ENCODE measurements at places on chromosomes 5 and 9. TPM values are rescaled to one million over a fixed set of nuclear protein-coding genes. Genes with fewer than 3 reads are reported as not detected.
A peak's percentile ranks its signal among the peaks of the same experiment; 100 is the strongest.

DNA sequence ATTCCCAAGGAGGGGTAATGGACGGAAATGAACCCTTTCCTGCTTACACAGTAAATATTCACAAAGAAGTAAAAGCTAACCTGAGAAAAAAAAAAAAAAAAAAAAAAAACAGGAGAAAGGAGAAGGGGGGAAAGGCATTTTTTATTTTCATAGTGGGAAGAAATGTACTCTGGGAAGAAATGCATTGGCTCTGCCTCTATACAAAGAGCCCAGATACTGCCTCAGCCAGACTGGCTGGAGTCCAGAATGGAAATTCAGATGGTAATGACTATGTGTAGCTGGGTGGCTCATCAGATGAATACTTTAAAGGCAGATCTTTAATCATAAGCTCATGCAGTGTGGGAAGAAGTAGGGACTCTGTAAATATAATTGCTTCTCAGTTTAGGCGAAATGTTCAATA, 124.9 kb upstream of the ZNF608 start:
- H3K4me3 ChIP-seq, result no peak overlapping the region
- H3K27me3 ChIP-seq, result no peaks in the 10 kb centered on the region

ECSCR gene
- total RNA-seq, result 6.6 TPM

- DNase-seq, result no peak
- H3K4me1 ChIP-seq, result no peaks in the 10 kb centered on the region
- no peaks in the 10 kb centered on the region for H3K36me3 ChIP-seq
- no peak overlapping the region for H3K4me3 ChIP-seq
Measured at GRCh38 chr5:180294411-180294810, 2.5 kb upstream of the MAPK9 start.

ZBED3 gene
- 5.9 TPM for total RNA-seq

PALM2AKAP2 gene
- total RNA-seq, result 41.4 TPM

GRCh38 chr5:10752451-10752850, 8.6 kb downstream of the DAP start:
- DNase-seq, result no peak
- H3K27me3 ChIP-seq, result no peaks in the 10 kb centered on the region
- H3K4me1 ChIP-seq, result no peaks in the 10 kb centered on the region
- no peaks in the 10 kb centered on the region for H3K36me3 ChIP-seq
- H3K4me3 ChIP-seq, result no peak overlapping the region

ABCA2 gene
- 18.9 TPM for total RNA-seq

RAB14 gene
- 41.3 TPM for total RNA-seq

DNA sequence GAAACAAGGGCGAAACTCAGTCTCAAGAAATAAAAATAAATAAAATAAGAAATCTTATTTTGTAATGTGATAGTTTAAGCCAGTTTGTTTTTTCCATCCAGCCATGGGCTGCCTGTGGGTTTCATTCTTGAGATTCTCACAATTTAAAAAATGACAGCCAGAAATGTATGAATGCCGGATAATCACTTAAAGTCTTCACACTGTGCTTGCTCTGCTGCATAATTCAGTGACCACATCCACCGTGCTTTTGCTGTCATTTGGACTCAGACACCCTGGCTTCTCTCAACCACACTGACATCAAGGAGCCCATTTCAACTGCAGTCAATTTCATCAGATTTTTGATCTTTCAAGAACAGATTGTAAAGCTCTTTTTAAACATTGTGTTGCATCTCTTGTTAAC, 61.0 kb upstream of the DAPK1 start:
- H3K27ac ChIP-seq, result no peak overlapping the region
- no peaks in the 10 kb centered on the region for H3K4me1 ChIP-seq
- H3K36me3 ChIP-seq, result no peaks in the 10 kb centered on the region
- no peak overlapping the region for H3K4me3 ChIP-seq

DNA sequence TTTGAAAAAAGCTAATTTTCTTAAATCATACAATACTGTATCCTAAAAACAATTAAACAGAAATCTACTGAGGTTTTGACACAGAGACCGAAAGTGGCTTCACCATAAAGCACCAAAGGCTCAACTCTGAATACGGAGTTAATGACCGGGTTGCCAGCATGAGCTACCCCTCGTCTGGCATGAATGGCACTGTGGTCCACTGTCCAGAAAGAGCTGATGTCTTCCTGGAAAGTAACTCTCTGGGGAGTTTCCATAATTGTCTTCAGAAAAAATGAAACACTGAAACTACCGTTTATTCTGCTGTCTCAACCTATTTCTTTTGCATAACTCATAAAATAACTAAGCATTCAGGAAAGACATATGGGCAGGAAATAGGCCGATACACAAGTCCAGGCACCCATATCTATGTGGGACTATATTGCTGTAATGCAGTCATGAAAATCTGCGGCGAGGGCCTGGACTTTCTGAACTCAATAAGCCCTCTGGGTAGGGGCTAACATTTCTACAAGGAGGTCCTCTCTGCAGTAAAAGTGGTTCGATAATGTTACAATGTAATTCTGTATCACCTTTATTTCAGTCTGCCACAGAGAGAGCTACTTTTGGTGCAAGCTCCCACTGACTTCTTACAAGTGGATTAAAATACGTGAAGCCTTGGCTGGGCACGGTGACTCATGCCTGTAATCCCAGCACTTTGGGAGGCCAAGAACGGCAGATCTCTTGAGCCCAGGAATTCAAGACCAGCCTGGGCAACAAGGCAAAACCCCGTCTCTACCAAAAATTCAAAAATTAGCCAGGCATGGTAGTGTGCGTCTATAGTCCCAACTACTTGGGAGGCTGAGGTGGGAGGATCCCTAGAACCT, 52.4 kb downstream of the ANKH start:
- H3K27ac ChIP-seq, result no peak overlapping the region
- H3K27me3 ChIP-seq, result no peaks in the 10 kb centered on the region
- H3K4me3 ChIP-seq, result no peak overlapping the region
- DNase-seq, result no peak

DNA sequence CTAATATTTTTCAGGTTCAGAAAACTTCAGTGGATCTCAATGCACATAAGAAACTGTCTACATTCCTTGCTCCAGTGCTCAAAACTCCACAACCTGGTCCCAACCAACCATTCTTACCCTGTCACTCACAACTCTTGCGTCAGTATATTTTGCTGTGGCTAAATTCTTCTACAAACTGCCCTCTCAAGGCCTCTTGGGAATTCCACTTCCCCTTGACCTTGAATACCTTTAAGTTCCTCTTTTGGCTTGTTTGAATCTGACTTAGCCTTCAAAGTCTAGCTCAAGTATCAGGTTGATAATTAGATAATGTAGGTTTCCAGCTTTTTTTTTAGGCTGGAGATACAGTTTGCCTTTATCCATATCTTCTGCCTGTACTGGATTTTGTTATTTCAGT, 128.3 kb downstream of the SLF1 start:
- H3K4me3 ChIP-seq, result no peak overlapping the region
- no peak for DNase-seq
- no peak overlapping the region for H3K27ac ChIP-seq
- no peaks in the 10 kb centered on the region for H3K27me3 ChIP-seq
- no peaks in the 10 kb centered on the region for H3K36me3 ChIP-seq

- H3K4me3 ChIP-seq, result no peak overlapping the region
- H3K27ac ChIP-seq, result no peak overlapping the region
- no peaks in the 10 kb centered on the region for H3K4me1 ChIP-seq
- H3K36me3 ChIP-seq, result no peaks in the 10 kb centered on the region
- peak; percentile 5 for DNase-seq
Measured at GRCh38 chr5:178416919-178417318, 173.3 kb downstream of the COL23A1 start.

WHRN gene
- total RNA-seq, result 16.4 TPM

GRCh38 chr5:148806520-148806931, 19.9 kb upstream of the ADRB2 start:
- H3K4me3 ChIP-seq, result no peak overlapping the region
- no peak overlapping the region for H3K27ac ChIP-seq
- H3K4me1 ChIP-seq, result no peaks in the 10 kb centered on the region
- no peaks in the 10 kb centered on the region for H3K27me3 ChIP-seq
- no peaks in the 10 kb centered on the region for H3K36me3 ChIP-seq
- DNase-seq, result no peak

GRCh38 chr5:180201051-180201987, 7.7 kb downstream of the RASGEF1C start:
- H3K4me3 ChIP-seq, result no peak overlapping the region
- H3K27ac ChIP-seq, result no peak overlapping the region
- H3K36me3 ChIP-seq, result no peaks in the 10 kb centered on the region

DNA sequence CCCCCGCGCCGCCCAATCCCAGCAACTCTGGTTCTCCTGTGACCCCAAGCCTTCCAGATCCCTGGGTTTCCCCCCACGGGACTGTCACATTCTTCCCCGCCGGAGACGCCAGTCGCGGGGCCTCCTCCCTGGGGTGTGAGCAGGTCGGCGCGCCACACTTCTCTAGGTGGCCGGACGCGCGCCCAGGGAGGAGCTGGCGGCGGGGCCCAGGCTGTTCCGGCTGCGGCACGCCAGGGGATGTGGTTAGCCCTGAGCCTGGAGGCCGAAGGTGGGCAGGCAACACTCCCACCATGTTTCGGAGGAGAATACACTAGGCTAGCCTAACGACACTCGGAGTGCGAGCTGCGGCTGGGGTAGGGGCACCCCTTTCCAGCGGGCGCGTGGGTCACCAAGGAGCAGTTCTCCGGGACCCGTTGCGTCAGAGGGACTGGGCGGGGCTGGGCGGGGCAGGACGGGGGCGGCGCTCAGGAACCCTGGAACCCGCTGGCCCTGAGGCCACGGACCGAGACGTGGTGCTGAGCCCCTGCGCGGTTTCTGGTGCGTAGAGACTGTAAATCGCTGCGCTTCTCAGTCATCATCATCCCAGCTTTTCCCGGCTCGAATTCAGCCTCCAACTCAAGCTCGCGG, at the start of gene SLC27A6:
Gene SLC27A6 (plus strand): TSS at position 478 of the 627 bp plus-strand sequence. CDS start 650 bp downstream, outside the sequence.
- H3K4me3 ChIP-seq, result peak within 1 kb of the TSS; percentile 53
- no peaks in the 10 kb centered on the region for H3K27me3 ChIP-seq
- no peaks in the 10 kb centered on the region for H3K4me1 ChIP-seq
- H3K27ac ChIP-seq, result peak within 1 kb of the TSS; percentile 61

POLK gene
- 44.0 TPM for total RNA-seq

SLC34A1 gene
- total RNA-seq, result not detected

GRCh38 chr5:149576021-149576420, 5.3 kb upstream of the ARHGEF37 start:
- H3K4me1 ChIP-seq, result no peaks in the 10 kb centered on the region
- no peaks in the 10 kb centered on the region for H3K36me3 ChIP-seq
- no peak for DNase-seq
- H3K27me3 ChIP-seq, result no peaks in the 10 kb centered on the region
- no peak overlapping the region for H3K27ac ChIP-seq
- H3K4me3 ChIP-seq, result no peak overlapping the region

DNA sequence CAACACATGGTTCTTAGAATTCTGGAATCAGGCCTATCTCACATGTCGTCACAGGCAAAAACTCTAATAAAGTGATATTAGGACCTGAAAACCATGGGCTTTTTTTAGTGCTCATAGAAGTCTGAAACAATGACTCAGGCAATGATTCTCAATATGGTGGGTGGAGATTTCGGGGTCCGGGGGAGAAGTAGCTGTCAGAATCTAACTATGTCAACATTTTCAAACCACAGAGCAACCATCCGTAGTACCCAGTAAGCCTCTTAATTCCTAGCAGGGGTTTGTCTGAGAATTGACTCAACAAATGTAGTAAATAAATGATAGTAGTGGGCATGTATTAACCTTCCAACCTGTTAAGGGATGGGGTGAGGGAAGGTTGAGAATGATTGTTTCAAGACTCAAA, 2.6 kb downstream of the AMACR start:
- H3K36me3 ChIP-seq, result no peaks in the 10 kb centered on the region
- H3K27ac ChIP-seq, result no peak overlapping the region
- no peaks in the 10 kb centered on the region for H3K27me3 ChIP-seq
- H3K4me3 ChIP-seq, result no peak overlapping the region

CDO1 gene
- total RNA-seq, result 342 TPM

- H3K4me1 ChIP-seq, result no peaks in the 10 kb centered on the region
- H3K4me3 ChIP-seq, result no peak overlapping the region
- no peaks in the 10 kb centered on the region for H3K36me3 ChIP-seq
- no peak overlapping the region for H3K27ac ChIP-seq
- no peak for DNase-seq
Measured at GRCh38 chr5:10676946-10677345, 84.1 kb downstream of the DAP start.

PHYHD1 gene
- 24.3 TPM for total RNA-seq

DNA sequence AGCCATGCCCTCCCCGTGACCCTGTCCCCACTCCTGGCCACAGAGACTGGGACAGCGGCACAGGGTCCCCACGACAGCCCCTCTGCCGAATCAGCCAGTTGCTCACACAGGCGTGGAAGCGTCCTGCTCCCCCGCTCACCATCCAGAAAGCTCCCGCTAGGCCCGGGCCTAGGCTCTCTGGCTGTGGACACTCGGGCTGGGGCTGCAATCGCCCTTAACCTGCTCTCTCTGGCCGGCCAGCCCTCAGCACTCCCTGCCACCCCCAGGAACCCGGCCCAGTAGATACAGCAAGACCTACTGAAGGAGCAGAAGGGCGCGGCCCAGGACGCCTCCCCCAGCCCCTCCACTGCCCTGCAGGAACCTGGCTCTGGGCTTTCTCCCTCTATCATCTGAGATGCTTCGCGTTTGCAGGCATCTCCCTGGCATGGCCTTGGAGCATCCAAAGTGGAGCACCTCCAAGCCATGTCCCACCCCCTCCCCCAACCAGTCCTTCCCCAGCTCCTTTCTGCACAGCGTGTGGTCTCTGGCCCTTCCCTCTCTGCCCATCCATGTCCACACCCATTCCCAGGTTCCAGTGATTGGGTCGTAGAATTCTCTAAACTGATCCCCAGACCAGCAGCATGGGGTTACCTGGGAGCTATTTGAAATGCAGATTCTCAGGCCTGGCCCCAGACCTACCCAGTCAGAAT, 113.7 kb upstream of the LMX1B start:
- H3K27me3 ChIP-seq, result no peaks in the 10 kb centered on the region
- H3K4me1 ChIP-seq, result no peaks in the 10 kb centered on the region
- peak overlapping the region; percentile 61 for H3K4me3 ChIP-seq

PCDHGA8 gene
- total RNA-seq, result 6.0 TPM

- no peaks in the 10 kb centered on the region for H3K4me1 ChIP-seq
- H3K27ac ChIP-seq, result no peak overlapping the region
- no peaks in the 10 kb centered on the region for H3K36me3 ChIP-seq
Measured at GRCh38 chr5:11596657-11597071, 307.6 kb downstream of the CTNND2 start.

- H3K36me3 ChIP-seq, result no peaks in the 10 kb centered on the region
- H3K4me3 ChIP-seq, result peak overlapping the region; percentile 96
- peak overlapping the region; percentile 98 for H3K27ac ChIP-seq
- peaks cover 5% of the 10 kb centered on the region for H3K4me1 ChIP-seq
- no peaks in the 10 kb centered on the region for H3K27me3 ChIP-seq
Measured at GRCh38 chr5:168578006-168578405, 1.2 kb downstream of the PANK3 start.

GRCh38 chr9:110133608-110134210, 74.2 kb downstream of the C9orf152 start:
- H3K4me1 ChIP-seq, result no peaks in the 10 kb centered on the region
- H3K27ac ChIP-seq, result peak overlapping the region; percentile 63
- no peak for DNase-seq

Measured in breast epithelium (tissue), 4 donors.